ENCODE measurements at places on chromosomes 3 and 15.

- peak; percentile 72 for DNase-seq
Observed at GRCh38 chr3:187741403-187742350, 3.6 kb downstream of the BCL6 start.

GRCh38 chr15:89401631-89402517, 67.2 kb upstream of the POLG start:
- DNase-seq: no peak

DNA sequence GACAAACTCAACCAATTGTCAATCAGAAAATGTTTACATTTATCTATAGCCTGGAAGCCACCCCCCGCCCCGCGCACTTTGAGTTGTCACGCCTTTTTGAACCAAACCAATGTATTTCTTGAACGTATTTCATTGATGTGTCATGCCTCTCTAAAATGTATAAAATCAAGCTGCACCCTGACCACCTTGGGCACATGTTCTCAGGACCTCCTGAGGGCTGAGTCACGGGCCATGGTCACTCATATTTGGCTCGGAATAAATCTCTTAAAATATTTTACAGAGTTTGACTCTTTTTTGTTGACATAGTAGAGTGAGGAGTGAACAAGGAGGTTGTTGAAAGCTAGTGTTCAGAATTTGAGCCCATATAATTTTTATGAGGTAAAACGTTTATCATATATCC, 6.5 kb downstream of the MCTP2 start:
- no peak for DNase-seq

DNA sequence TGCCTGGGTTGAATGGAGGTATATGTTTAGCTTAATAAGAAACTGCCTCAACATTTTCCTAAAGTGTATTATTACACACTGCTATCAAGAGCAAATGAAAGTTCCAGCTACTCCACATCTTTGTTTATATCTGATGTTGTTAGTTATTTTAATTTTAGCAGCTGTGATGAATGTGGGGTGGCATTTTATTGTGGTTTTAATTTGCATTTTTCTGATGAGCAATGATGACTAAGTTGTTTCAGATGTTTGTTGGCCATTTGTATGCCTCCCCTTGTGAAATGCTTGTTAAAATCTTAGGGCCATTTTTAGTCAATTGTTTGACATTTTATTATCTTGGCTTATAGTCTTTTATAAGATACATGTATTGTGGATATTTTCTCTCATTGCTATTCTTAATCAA, 260.4 kb upstream of the SLCO3A1 start:
- DNase-seq: no peak

- DNase-seq: no peak
Observed at GRCh38 chr15:38088971-38089370, 154.5 kb downstream of the TMCO5A start.

GRCh38 chr3:195109098-195109657, 161.8 kb downstream of the XXYLT1 start:
- no peak for DNase-seq

- no peak for DNase-seq
Observed at GRCh38 chr3:151443583-151443982, 17.3 kb downstream of the IGSF10 start.

DNA sequence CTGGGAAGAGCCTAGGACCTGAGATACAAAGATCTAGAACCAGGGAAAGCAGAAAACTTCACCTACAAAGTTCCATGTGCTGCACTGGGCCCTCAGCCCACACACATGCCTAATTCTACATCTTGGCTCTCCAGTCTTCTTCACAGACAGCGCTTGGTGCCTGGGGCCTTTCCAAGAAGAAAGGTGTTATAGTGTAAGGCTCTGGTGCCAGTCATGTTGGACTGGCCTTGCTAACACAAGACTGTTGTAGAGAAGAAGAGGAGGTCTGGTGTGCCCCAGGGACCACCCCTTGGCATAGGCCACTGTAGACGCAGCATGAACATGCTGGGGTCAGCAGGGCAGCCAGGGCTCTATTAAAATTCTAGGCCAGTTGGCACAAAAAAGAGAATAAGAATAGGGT, 226.2 kb upstream of the CTNNB1 start:
- no peak for DNase-seq

DNA sequence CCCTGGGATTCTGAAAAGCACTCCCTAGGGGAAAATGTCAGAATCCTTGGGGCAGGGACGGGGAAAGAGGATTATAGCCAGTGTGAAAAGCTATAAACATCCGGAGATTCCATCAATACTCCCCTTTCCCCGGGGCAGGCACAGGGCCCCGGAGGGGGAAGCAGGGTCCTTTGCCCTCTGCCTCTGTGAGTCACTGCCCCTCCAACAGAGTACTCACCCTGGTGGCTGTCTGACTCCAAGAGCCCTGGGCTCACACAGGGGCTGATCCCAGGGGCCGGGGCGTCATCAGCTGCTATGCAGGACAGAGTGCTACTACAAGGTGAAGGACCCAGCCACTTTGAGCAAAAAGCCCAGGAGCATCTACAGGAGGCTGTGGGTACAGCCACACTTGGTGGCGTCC, 133.0 kb upstream of the PRR20G start:
- DNase-seq: no peak

- no peak for DNase-seq
Observed at GRCh38 chr3:2096216-2096615, 2.5 kb upstream of the CNTN4 start.

- no peak for DNase-seq
Observed at GRCh38 chr3:179151474-179151873, 3.3 kb downstream of the PIK3CA start.

- DNase-seq: no peak
Observed at GRCh38 chr3:149382101-149382467, 4.6 kb upstream of the TM4SF1 start.

DNA sequence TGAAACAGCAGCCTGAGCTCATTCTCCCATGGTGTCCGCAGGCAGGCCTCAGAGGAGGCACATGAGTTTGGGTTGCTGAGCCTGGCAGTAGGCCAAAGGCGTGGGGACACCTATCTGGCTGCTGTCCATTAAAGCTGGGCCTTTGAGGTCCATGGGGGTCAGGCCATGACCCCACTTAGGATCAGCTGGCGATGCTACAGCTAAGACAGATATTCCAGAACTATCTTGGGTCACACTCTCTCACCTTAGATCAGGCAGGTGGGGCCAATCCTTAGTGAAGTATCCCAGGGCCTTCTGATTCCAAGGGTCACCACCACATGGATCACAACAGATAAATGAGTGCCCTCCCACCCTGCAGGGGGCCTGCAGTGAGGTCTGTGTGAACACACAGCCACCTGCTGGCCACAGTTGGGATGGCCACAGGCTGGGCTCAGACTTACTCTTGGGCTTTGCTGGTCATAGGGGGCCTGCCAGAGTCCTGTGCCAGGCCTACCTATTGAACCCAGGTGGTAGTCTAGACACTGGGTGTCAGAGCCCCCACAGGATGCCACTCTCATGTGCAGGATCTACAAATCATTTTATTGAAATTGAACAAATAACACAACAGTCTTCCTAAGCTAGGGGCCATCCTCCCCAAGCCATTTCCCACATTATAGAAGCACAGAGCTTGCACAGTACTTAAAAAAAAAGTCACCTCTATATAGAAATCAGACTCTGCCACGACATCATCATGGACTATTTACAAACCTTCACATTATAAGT, 2.0 kb upstream of the HYAL2 start:
- peak; percentile 65 for DNase-seq
